Thyroid gland (tissue), 4 donors: ENCODE measurements at places on chromosomes 5 and 9.

DNA sequence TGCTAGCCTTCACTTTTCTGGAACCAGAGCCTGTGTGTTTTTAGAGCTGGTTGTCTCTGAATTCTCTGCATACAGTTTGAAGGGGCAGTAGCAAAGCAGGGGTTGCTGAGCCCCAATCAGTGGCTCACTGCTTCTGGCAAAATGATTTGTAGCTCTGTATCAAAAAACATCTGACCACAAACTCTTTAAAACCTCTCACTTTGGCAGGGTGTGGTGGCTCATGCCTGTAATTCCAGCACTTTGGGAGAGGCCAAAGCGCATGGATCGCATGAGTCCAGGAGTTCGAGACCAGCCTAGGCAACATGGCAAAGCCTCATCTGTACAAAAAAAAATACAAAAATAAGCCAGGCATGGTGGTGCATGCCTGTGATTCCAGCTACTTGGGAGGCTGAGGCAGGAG lies 28.3 kb upstream of the APC start:
- peaks cover 23% of the 10 kb centered on the region for H3K4me1 ChIP-seq
- no peaks in the 10 kb centered on the region for H3K27me3 ChIP-seq
- no peak for DNase-seq
- H3K27ac ChIP-seq = no peak overlapping the region
- H3K36me3 ChIP-seq = no peaks in the 10 kb centered on the region
- no peak overlapping the region for H3K4me3 ChIP-seq

DNA sequence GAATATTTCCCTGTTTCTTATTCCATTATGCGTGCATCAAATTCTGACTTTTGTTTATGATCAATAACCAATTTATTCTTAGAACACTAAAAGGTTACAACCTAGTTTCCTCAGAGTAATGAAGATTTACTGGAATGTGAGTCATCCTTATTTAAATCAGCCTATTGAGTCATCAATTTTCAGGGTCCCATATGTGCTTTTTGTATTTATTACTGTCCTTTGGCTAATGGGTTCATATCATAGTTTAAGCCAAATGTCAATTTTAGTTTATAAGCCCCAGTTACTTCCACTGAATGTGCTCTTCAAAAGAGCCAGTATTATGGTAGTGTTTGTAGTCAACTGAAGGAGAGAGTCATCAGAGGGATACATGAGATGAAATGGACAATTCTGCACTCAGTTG lies 359.2 kb downstream of the PRR16 start:
- no peaks in the 10 kb centered on the region for H3K36me3 ChIP-seq
- H3K27ac ChIP-seq = no peak overlapping the region
- no peaks in the 10 kb centered on the region for H3K27me3 ChIP-seq
- no peaks in the 10 kb centered on the region for H3K4me1 ChIP-seq
- DNase-seq = no peak

DNA sequence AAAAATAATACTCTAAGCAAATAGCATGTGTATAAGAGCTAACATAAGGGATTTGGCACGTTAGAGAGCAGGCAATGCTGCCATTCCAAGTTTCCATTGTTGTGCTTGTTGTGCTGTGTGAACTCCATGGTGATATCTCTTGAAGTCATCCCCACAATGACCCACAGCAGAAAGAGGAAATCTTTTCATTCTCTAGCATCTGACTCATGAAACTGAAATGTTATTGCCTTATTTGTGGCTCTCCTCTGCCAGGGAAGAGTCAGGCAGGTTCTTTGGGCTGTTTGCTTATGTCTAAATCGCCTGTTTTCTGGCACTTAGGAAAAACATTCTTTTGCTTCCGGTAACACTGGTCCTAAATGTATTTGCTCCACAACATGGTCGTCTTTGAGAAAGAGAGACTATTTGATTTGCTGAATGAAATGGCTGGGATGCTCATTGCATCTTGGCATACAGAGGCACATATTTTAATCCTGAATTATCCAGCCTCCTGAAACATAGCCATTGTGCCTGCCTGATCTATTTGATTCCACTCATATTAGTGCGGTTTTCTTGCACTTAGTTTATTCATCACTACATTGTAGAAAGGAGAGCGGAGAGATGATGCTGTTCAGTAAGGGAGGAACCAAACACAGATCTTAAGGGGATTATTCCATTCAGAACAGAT lies 188.8 kb downstream of the CSNK1G3 start:
- H3K4me1 ChIP-seq = peaks cover 11% of the 10 kb centered on the region
- H3K27ac ChIP-seq = no peak overlapping the region
- no peaks in the 10 kb centered on the region for H3K36me3 ChIP-seq
- H3K4me3 ChIP-seq = no peak overlapping the region
- H3K27me3 ChIP-seq = no peaks in the 10 kb centered on the region

DNA sequence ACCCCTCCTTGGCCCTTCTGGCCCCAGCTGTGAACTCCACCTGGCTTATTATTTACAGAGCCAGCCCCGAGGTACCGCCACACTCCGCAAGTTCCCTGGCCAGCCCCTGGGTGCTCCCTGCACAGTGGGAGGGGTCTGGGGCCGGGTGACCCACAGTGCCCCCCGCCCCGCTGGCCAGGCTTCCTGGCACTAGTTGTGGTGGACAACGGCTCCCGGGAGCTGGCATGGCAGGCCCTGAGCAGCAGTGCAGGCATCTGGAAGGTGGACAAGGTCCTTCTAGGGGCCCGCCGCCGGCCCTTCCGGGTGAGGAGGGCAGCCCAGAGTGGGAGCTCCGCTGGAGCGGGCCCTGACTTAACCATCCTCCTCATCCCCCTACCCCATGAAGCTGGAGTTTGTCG lies 3.9 kb downstream of the MAMDC4 start:
- peaks cover 8% of the 10 kb centered on the region for H3K4me1 ChIP-seq

DNA sequence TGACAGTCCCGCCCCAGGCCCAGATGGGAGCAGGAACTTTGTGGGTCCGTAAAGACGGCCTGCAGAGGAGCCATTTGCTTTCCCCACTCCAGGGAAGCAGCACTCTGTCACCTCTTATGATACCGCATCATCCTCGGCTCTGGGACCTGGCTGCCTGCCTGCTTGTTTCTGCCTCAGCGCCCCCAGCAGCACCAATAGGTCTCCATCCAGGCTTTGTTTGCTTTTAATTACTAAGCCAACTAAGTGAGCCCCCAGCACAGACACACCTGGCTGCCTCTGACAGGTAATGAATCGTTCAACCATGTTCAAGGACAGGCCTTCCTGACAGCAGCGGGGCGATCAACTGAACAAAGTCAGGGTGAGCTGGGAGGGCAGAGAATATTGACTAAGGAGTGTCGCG lies 141.4 kb downstream of the C5orf15 start:
- H3K4me1 ChIP-seq = peaks cover 11% of the 10 kb centered on the region
- H3K4me3 ChIP-seq = no peak overlapping the region
- H3K27ac ChIP-seq = no peak overlapping the region

GRCh38 chr5:157069949-157070348 lies 11.0 kb upstream of the HAVCR1 start:
- DNase-seq = no peak
- no peak overlapping the region for H3K4me3 ChIP-seq
- no peaks in the 10 kb centered on the region for H3K27me3 ChIP-seq
- no peaks in the 10 kb centered on the region for H3K4me1 ChIP-seq

GRCh38 chr5:62299600-62299999 lies 6.4 kb upstream of the KIF2A start:
- no peak for DNase-seq
- H3K27ac ChIP-seq = no peak overlapping the region
- no peaks in the 10 kb centered on the region for H3K36me3 ChIP-seq

- H3K27ac ChIP-seq = no peak overlapping the region
- H3K27me3 ChIP-seq = no peaks in the 10 kb centered on the region
- H3K4me1 ChIP-seq = peaks cover 12% of the 10 kb centered on the region
- no peak for DNase-seq
- H3K4me3 ChIP-seq = no peak overlapping the region
Measured at GRCh38 chr5:141495453-141495811, 6.6 kb downstream of the PCDHGC5 start.

GRCh38 chr5:45765561-45765960 lies 69.4 kb upstream of the HCN1 start:
- no peak overlapping the region for H3K4me3 ChIP-seq
- H3K27ac ChIP-seq = no peak overlapping the region
- no peak for DNase-seq
- no peaks in the 10 kb centered on the region for H3K4me1 ChIP-seq

DNA sequence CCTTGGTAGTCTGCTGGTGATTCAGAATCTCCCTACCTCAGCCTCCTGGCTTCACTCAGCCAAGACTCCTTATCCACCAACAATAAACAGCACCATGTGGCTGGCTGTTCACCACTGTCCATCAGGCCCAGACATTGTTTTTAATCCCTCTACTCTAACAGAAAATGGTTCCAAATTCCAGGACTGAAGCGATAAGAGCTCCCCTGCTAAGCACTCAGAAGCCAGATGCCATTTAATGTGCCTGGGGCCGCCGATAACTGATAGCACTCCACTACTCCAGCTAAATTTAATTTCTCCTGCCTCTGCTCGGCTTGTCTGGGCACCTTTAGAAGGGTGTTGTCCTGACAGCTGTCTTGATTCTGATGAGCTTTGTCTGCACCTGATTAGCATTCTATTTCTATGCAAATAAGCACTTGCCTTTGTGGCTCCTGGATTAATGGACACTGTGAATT lies 47.1 kb downstream of the ZNF622 start:
- DNase-seq = no peak
- H3K27ac ChIP-seq = no peak overlapping the region

- DNase-seq = no peak
- no peaks in the 10 kb centered on the region for H3K4me1 ChIP-seq
- no peak overlapping the region for H3K4me3 ChIP-seq
- no peak overlapping the region for H3K27ac ChIP-seq
- H3K36me3 ChIP-seq = no peaks in the 10 kb centered on the region
Measured at GRCh38 chr9:84796404-84796803, 126.9 kb downstream of the NTRK2 start.

- H3K36me3 ChIP-seq = no peaks in the 10 kb centered on the region
- no peak overlapping the region for H3K27ac ChIP-seq
- no peak overlapping the region for H3K4me3 ChIP-seq
Measured at GRCh38 chr5:178997191-178997590, 2.1 kb upstream of the GRM6 start.

DNA sequence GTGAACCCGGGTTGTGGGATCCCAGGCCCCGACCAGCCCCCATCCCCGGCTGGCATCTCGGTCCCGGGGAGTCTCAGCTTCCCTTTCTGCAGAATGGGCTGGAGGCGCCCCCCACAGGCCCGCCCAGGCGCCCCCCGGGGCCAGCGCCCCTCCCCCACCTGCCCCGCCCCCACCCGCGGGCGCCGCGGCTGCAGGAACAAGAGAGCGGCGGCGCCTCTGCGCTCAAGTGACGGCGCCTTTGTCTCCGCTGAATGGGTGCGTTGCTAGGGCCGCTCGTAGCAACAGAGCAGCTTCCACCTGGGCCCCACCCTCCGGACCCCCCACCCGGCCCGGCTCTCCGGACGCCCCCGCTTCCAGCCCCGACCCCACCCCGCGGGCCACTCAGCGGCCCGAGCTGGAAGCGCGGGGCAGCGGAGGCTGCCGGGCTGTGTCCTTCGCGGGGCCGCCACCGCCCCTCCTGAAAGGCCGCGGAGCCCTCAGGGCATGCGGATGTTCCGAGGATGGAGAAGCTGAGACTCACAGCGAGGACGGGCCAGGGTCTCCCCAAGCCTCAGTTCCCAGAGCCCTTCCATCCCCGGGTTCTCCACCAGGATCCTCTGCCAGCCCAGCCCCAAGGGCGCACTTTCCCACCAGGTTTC lies 27.5 kb downstream of the ADGRD2 start:
- no peak overlapping the region for H3K4me3 ChIP-seq
- H3K27me3 ChIP-seq = peaks cover 21% of the 10 kb centered on the region
- no peaks in the 10 kb centered on the region for H3K4me1 ChIP-seq
- no peak for DNase-seq
- no peak overlapping the region for H3K27ac ChIP-seq

DNA sequence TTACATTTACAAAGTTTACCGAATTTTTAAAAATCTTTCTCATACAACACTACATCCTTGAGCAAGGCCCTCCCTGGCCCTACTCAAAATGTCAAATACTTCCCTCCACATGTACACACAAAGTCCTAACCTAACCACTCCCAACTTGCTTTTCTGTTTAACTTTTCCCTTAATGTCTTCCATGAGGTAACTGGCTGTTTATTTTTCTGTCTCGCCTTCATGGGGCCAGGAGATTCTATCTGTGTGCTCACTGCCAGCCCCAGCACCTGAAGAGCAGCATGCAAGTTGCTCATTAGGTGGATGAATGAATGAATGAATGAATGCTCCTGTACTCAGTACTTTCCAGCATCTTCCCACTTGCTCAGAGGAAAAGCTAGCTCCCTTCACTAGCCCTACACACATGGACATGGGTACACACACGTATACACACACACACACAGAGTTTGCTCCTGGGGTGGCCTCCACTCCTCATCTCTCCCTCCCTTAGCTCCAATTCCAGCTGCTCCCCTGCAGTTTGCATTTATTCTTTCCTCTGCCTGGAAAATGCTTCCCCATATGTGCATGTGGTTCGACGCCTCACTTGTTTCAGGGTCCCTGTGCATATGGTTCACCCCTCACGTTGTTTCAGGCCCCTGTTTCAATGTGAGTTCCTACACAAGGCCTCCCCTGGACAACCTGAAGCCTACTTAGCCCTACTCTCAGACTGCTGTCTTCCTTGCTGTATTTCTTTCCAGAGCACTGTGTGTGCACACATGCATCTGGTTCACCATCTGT lies 165.2 kb downstream of the ROR2 start:
- H3K4me3 ChIP-seq = no peak overlapping the region
- no peaks in the 10 kb centered on the region for H3K36me3 ChIP-seq
- DNase-seq = no peak
- H3K27me3 ChIP-seq = no peaks in the 10 kb centered on the region
- peaks cover 4% of the 10 kb centered on the region for H3K4me1 ChIP-seq
- no peak overlapping the region for H3K27ac ChIP-seq

GRCh38 chr5:30804739-30805505 lies 388.6 kb upstream of the CDH6 start:
- H3K4me1 ChIP-seq = no peaks in the 10 kb centered on the region
- no peaks in the 10 kb centered on the region for H3K27me3 ChIP-seq
- peak; percentile 1 for DNase-seq
- no peaks in the 10 kb centered on the region for H3K36me3 ChIP-seq
- no peak overlapping the region for H3K27ac ChIP-seq

GRCh38 chr5:125481506-125482465 lies 735.3 kb upstream of the ZNF608 start:
- H3K4me3 ChIP-seq = no peak overlapping the region
- no peaks in the 10 kb centered on the region for H3K27me3 ChIP-seq
- H3K27ac ChIP-seq = no peak overlapping the region
- H3K36me3 ChIP-seq = no peaks in the 10 kb centered on the region

GRCh38 chr5:172706796-172707195 lies 64.2 kb downstream of the DUSP1 start:
- H3K36me3 ChIP-seq = no peaks in the 10 kb centered on the region
- no peaks in the 10 kb centered on the region for H3K27me3 ChIP-seq
- H3K4me1 ChIP-seq = no peaks in the 10 kb centered on the region
- no peak overlapping the region for H3K27ac ChIP-seq
- DNase-seq = no peak

- no peaks in the 10 kb centered on the region for H3K27me3 ChIP-seq
- no peaks in the 10 kb centered on the region for H3K36me3 ChIP-seq
- peak; percentile 12 for DNase-seq
- H3K4me3 ChIP-seq = no peak overlapping the region
- peaks cover 38% of the 10 kb centered on the region for H3K4me1 ChIP-seq
- peak overlapping the region; percentile 10 for H3K27ac ChIP-seq
Measured at GRCh38 chr9:86601697-86602096, 247.5 kb upstream of the TUT7 start.
